Suppressor macrophage (primary cell): ENCODE measurements at places on chromosomes 16 and 17.
A peak's percentile ranks its signal among the peaks of the same experiment; 100 is the strongest.

DNA sequence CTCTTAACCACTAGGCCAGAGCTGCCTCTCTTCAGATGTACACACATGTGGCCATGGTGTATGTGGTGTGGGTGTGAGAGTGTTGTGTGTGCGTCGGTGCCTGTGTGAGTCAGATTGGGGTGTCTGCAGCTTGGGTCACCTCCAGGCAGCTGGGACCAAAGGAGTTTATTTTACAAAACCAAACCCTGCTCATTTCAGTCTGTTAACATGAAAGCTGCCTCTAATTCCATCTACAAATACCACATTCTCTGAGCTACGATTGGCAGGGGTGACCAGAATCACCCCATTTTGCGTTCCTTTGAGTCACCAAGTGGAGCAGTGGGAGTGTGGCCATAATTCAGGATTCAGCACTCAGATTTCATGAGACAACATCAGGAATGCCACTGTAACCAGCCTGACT lies 105.3 kb downstream of the IRX5 start:
- no peak for DNase-seq

DNA sequence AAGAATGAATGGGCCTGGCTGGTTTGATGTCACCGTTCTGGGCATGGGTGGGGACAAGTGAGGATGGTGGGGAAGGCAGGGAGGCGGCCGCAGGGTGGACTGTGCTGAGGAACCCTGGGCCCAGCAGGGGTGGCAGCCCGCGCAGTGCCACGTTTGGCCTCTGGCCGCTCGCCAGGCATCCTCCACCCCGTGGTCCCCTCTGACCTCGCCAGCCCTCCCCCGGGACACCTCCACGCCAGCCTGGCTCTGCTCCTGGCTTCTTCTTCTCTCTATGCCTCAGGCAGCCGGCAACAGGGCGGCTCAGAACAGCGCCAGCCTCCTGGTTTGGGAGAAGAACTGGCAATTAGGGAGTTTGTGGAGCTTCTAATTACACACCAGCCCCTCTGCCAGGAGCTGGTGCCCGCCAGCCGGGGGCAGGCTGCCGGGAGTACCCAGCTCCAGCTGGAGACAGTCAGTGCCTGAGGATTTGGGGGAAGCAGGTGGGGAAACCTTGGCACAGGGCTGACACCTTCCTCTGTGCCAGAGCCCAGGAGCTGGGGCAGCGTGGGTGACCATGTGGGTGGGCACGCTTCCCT lies 6.5 kb upstream of the SERPINF1 start:
- DNase-seq, result no peak

DNA sequence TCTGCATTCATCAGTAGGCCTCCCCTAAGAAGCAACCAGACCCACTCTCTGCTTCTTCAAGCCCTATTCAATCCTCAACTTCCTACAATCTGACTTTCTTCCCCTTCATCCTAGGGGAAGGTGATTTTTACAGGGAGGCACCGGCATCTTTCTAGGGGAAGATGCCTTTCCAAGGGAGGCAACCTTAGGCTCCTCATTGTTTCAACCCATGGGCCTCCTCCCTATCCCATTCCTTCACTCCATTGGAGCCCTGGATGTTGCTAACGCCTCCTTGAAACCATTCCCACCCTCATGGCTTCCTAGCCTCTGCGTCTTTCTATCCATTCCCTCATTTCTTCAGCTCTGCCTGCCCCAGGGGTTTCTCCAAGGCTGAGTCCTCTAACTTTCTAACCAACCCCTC lies 2.7 kb upstream of the CUEDC1 start:
- no peak for DNase-seq

- DNase-seq, result peak; percentile 86
These were observed 23.5 kb upstream of the SIAH1 start for GRCh38 chr16:48408688-48409087.

GRCh38 chr17:50957600-50958575 lies 91.7 kb upstream of the TOB1 start:
- no peak for DNase-seq

DNA sequence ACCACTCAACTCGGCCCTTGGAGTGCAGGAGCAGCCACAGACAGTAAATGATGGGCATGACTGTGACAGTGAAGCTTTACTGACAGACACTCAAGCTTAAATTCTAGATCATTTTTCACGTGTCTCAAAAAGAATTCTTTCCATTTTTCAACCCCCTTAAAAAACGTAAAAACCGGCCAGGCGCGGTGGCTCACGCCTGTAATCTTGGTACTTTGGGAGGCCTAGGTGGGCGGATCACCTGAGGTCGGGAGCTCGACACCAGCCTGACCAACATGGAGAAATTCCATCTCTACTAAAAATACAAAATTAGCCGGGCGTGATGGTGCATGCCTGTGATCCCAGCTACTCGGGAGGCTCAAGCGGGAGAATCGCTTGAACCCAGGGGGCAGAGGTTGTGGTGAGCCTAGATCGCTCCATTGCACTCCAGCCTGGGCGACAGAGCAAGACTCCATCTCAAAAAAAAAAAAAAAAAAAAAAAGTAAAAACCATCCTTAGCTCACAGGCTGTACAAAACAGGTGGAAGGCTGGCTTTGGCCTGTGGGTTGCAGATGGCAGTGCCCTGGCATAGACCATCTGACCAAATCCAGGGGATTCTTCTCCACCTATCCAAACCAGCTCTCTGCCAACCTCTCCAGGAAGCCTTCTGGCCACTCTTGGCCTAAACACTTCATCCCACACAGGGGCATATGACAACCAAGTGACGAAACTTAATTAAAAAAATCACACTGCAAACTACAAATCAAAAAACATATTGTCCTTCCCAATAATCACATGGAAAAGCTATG lies 18.3 kb downstream of the TBC1D16 start:
- DNase-seq, result no peak

- DNase-seq, result no peak
These were observed 24.7 kb downstream of the HS3ST2 start for GRCh38 chr16:22838681-22839080.

DNA sequence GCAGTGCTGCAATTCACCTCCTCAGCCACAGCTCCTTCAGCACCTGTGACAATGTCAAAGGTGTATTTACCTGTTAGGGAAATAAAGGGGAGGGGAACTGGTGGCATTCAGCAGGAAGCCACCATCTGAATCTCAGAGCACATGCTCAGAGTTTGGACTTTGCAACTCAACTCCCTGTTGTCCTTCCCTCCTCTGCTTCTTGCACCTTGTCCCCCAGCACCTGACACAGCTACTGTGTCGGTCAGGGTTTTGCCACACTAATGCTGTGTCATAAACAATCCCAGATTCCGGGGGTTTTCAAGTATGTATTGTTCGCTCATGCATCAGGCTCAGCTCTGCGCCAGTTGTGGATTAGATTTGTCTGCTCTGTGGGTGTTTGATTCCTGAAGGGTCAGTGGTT lies 43.7 kb downstream of the HSBP1 start:
- DNase-seq, result no peak

DNA sequence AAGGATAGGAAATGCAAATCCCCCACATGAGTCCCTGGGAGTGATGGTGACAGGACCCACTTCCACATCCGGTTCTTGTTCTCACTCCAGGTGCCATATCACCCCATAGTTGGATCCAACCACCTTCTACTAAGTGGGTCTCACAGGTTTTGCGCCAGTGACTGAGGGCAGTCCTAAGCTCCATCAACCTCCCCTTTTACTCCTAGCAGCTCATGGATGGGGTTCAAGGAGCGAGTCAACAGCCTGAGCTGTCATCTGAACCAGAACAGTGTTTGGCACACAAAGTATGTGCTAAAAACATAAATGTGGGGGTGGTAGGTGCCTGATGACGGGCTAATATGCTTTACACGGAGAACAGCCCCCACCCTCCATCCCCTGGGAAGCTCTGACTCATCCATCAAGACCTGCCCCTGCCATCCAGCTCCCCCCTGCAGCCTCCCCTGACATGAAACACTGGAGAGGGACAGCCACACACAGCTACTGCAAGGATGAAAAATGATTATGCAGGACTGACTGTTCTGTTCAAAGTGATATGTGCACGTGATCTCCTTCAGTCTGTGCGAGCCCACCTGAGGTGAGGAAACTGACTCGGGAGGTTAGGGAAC lies 143.2 kb upstream of the CDH5 start:
- DNase-seq, result no peak

GRCh38 chr17:64534187-64534586 lies 27.4 kb downstream of the CEP95 start:
- peak; percentile 19 for DNase-seq

DNA sequence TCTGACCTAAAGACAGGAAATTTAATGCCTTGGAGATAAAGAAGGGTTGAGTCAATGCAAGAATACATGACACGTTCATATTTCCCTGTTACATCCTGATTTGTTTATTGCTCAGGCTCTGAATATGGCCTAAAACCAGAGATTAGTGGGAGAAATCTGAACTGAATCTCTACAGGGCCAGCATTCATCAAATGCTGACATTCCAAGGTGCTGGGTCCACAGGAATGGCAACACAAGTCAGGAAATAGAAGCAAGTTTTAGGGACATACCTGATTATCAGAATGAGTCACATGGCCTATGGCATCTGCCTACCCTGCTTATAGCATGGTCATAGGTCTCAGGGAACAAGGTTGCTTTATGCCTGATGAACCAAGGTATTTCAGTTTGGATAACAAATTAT lies 117.4 kb upstream of the CES5A start:
- DNase-seq, result no peak

GRCh38 chr17:63488851-63489250 lies 12.0 kb downstream of the ACE start:
- DNase-seq, result no peak

DNA sequence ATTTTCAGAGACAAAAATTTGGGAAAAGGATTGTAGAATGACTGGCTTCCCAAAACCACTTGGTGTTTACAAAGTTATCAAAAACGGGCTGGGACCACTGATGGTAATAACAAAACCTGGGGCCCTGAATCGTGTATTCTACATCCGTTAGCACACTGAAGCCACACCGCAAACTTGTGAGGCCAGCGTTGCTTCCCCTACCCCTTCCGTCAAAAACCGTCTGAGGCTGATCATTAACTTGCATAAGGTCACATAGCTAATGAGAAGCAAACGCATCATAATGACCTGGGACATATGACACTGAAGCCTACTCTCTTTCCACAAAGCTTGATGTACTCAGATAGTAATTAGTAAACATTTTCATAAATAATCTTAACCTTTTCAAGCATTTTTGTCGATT lies 704.3 kb downstream of the MAF start:
- no peak for DNase-seq

- DNase-seq, result peak; percentile 22
These were observed 85.6 kb downstream of the KCNJ2 start for GRCh38 chr17:70254735-70255460.

DNA sequence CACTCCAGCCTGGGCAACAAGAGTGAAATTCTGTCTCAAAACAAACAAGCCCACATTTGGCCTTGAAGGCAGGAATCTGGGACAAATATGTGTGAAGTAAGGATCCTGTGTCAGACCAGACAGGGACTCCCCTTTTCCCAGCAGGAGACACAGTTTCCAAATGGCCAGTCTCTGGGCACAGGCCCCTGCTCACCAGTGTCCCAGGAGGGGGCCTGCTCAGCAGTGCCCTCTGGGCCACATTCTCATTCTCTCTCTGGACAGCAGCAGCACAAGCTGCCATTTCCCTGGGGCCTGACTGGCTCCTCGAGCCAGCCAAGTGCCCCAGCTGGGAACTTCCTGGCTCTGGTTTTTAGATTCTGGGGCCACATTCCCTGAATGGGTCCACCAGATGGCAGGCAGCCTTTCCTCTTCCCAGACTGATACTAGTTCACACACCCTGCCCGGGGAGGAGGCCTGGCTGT lies 11.7 kb upstream of the MNT start:
- no peak for DNase-seq

DNA sequence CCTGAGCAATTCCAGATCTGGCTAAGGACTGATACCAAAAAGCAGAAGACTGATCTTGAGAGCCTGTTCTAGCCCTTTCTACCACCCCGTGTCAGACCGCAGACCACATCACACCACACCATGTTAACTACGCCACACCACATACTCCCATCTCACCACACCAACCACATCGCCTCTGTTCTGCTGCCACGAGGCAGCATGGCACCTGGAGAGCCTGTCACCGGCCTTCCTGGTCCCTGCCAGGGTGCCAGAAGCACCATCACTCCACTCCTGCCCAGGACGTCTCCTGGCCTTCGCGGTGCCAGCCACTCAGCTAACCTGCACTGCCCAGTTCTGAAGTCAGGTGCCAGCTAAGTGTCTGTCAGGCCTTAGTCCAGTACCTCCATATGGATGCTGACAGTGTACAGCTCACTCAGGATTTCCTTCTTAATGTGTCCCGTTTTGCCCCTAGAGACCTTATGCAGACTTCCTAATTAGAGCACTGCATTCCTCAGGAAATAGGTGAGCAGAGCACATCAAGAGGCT lies 37.2 kb upstream of the BCAR1 start:
- DNase-seq, result no peak

DNA sequence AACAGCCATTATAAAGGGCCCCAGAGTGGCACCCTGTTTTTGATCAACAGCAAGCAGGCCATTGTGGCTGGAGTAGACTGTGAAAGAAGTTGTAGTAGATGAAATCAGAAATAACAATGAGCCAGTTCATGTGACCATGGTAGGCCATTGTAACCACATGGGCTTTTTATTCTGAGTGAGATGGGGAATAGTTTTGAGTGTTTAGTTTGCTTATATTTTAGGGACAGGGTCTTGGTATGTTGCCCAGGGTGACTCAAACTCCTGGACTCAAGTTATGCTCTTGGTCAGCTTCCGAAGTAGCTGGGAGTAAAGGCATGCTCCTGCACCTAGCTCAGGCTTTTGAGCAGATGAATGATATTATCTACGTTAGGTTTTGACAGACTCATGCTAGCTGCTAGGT lies 12.0 kb downstream of the CBFB start:
- no peak for DNase-seq

GRCh38 chr17:10292057-10292937 lies 80.5 kb downstream of the MYH13 start:
- DNase-seq, result peak; percentile 49

- DNase-seq, result no peak
These were observed 20.8 kb upstream of the CDC6 start for GRCh38 chr17:40266882-40267281.

- DNase-seq, result no peak
These were observed 150.0 kb downstream of the C16orf78 start for GRCh38 chr16:49523435-49524159.

DNA sequence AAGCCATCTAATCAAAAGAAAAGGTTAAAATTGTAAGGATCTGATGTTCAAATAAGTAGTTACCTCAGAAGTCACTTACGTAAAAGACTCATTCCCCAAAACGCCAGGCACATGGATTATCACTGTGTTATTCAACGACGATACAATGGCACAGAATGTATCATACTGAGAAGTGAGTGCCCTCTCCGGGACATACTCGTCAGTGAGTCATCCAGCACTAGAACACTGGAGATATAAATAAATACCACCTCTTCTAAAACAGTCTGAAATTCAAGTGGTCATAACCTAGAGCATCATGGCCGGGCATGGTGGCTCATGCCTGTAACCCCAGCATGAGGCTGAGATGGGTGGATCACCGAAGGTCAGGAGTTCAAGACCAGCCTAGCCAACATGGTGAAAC lies 24.9 kb downstream of the USP31 start:
- no peak for DNase-seq
